ENCODE measurements at places on chromosomes 6 and 20.

- DNase-seq, result no peak
These were observed 19.2 kb downstream of the MGME1 start for GRCh38 chr20:17987988-17988387.

DNA sequence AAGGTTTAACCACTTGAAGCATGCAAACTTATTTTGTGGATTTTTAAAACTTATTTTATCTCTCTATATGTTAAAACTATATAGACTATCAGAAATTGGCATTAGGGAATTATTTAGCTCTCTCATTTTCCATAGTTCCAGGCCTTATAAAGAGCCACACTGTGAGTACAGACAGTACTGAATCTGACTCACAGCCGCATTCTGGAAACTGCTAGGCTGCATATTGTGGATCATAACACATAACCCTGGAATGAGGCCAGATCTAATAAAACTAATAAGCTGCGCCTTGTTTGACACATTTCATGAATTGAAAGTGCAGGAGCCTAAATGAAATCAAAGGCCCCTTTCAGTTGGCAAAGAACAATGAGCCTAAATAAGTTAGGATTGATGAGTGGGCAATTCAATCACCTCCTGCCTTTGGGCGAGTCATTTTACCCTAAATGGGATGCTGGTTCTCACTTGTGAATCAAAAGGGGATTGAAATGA, 308.4 kb downstream of the PACRG start:
- DNase-seq, result no peak

DNA sequence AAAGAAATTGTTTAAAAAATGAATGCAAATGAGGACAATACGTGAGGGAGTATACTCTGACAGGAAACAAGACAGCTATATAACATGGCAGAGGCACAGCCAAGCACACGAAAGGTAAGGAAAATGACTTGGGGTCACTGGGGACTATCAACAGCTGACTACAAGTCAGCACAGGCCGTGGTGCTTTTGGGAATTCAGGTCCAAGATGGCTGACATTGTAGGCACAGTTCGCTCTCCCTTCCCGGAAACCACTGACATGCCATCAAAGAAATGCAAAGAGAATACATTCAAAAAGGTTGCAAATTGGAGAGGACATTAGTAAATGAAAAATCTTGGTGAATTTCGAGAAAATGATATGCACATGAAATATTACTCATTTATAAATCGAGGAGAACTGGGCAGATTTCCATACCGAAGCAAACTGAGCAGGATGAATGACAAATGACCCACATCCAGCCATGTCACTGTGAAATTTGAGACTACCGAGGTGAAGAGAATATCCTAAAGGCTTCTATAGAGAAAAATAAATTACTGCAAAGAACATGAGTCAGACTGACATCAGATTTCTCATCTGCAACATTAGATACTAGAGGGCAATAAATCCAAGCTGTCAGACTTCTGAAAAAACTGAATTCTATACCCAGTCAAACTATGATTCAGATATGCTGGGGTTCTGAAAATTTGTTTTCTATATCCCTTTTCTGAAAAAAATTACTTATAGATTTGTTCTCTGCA, 391.1 kb downstream of the BTBD9 start:
- no peak for DNase-seq

GRCh38 chr6:97215157-97215769, 67.8 kb downstream of the MMS22L start:
- peak; percentile 11 for DNase-seq

DNA sequence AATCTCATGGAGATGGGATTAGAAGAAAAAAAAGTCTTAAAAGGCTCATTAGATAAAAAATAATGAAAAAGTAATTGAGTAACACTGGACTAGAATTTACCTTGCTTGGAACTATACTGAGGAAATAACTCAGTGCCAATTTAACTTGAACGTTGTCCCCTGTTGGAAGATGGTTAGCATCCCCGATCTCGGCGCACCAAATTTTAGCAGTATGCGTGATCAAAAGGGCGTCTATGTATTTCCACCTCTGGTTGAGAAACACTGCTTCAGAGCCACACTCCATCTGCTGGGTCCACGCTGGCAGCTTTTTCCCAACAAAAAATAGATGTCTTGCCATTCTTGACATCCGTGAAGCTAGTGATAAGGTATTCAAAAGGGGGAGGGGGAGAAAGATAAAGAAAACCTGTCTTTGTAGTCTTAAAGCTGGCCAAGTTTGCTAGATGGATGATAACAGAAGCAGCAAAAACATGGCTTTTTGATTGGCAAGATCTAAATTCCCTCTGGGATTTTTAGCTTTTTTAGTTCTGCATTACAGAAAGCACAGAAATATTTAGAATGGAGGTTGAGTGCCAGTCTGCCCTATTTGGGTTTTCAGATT, 6.4 kb downstream of the HINT3 start:
- no peak for DNase-seq

- DNase-seq, result no peak
These were observed 33.3 kb downstream of the IRF4 start for GRCh38 chr6:424741-425417.

DNA sequence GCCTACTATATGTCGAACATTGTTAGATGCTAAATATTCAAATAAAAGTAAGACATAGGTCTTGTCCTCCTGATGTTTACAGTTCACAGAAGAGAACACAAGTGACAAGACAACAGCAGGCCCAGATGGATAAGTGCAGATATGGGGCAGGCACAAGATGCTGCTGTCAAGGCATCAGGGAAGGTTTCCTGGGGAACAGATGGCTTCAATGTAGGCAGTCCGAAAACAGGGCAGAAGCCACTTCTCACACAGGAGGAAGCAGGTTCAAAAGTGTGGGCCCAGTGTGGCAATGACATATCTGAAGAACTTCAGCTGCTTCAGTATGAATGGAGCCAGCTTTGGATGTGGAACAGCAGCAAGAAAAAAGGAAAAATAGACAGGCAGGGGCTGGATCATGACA, 32.5 kb downstream of the HLA-DPB1 start:
- no peak for DNase-seq

- DNase-seq, result no peak
These were observed 1.4 kb upstream of the HLA-DMA start for GRCh38 chr6:32954267-32954666.

GRCh38 chr6:1346558-1347091, 34.7 kb downstream of the FOXQ1 start:
- DNase-seq, result no peak

DNA sequence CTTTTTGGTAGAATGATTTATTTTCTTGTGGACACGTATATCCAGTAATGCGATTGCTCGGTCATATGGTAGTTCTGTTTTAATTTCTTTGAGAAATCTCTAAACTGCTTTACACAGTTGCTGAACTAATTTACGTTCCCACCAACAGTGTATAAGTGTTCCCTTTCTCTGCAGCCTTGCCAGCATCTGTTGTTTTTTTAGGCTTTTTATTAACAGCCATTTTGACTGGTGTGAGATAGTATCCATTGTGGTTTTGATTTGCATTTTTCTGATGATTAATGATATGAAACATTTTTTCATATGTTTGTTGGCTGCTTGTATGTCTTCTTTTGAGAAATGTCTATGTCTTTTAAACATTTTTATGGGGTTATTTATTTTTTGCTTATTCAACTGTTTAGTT, 196.7 kb downstream of the MOXD1 start:
- no peak for DNase-seq

- no peak for DNase-seq
These were observed 96.2 kb downstream of the PLCB1 start for GRCh38 chr20:8228315-8228714.

- no peak for DNase-seq
These were observed 1395.2 kb downstream of the EPHA7 start for GRCh38 chr6:92024110-92024509.

GRCh38 chr6:46757214-46757596, 10.5 kb downstream of the ANKRD66 start:
- DNase-seq, result no peak

DNA sequence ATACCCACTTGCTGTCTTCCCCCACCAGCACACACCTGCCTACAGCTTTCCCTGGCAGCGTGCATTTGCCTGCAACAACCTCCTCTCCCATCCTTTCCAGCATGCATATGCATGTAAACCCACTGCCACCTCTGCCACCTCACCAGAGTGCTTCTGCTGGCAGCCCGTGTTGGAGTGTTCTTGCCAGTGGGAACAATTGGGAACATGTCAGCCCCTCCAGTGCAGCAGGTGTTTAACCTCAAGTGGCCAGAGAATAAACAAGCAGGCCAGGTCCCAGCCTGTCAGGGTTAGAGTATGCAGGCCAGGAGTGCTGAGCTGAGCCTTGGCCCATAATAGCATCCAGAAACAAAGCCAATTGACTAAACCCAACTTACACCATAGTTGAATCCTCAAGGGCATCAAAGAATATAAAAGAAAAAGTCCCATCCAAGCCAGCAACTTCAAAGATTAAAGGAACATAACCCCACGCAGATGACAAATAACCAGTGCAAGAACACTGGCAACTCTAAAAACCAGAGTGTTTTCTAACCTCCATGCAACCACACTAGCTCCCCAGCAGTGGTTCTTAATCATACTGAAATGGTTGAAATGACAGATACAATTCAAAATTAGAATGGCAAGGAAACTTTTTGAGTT, 1212.1 kb upstream of the CITED2 start:
- no peak for DNase-seq

DNA sequence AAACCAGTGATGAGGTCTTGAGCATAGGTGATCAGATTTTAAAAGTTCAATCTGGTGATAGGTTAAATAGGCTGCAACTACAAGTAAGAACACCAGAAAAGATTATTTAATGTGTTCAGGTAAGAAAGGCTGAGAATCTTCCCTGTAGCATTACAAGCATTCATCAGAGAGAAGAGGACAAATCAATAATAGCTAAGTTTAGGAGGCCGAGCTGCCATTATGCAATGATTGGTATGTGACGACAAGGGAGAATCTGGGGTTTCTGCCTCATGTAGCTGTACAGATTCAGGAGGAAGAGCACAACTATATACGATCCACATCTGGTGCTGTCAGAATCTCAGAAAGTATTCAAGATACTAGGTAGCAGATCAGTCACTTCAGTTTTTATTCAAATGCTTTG, 21.9 kb downstream of the MLIP start:
- no peak for DNase-seq

DNA sequence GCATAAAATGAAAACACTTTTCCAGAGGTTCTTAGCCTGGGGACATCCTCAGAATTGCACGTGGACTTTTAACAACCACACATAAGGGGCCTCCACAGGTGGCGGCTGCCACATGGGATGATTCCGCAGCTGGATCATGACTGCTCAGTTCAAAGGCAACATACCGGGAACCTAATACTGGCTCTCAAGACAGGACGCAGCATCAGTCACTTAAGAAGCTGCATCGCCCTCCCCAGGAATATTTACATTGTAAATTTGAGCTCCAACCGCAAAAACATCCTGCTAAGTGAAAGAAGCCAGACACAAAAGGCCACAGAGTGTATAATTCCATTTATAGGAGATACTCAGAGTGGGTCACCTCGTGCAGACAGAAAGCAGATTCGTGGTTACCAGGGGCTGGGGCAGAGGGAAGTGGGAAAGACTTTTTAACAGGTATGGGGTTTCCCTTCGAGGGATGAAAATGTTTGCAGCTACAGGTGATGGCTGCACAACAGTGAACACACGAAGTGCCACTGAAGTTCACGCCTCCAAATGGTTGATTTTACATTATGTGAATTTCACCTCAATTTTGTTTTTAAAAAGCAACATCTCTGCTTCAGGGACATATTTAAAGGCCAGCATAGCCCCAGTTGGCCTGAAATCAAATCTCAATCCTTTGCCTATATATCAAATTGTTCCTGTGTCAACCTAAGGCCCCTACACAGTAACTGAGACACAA, 141.5 kb downstream of the BMP7 start:
- no peak for DNase-seq

- DNase-seq, result no peak
These were observed 107.9 kb upstream of the SYNDIG1 start for GRCh38 chr20:24361541-24361940.

DNA sequence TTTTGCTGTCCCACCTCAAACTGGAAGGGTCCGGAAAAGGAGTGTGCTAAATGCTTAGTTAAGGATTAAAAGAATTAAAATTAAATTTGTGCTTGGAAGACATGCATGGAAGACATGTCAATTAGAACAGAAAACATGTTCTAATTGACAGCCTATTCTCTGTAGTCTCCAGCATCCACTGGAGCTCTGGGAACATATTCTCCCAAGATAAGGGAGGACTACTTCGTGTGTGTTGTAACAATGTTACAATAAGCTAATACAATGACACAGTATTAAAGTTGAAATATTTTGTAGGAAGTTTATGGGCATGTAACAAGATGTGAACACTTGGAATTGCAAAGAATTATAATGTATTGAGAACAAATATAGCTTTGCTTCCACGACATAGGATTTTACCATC, 567.4 kb upstream of the CITED2 start:
- no peak for DNase-seq

DNA sequence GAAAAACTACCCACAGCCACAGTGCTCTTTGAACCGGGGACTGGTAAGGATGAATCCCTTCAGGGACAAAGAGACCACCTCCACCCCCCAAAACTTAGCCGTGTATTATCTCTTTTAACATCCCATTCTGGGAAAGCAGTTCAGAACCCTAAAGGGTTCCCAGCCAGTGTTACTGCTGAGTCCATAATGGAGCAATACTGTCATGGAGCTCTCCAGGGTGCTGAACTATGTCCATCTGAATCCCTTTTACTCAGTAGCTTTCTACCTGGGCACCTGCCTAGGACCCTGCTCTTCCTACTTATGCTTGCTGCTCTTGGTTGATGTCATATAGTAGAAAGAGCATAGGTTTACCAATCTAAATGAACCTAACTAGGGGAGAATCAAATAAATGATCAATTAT, 22.3 kb upstream of the SAYSD1 start:
- no peak for DNase-seq

DNA sequence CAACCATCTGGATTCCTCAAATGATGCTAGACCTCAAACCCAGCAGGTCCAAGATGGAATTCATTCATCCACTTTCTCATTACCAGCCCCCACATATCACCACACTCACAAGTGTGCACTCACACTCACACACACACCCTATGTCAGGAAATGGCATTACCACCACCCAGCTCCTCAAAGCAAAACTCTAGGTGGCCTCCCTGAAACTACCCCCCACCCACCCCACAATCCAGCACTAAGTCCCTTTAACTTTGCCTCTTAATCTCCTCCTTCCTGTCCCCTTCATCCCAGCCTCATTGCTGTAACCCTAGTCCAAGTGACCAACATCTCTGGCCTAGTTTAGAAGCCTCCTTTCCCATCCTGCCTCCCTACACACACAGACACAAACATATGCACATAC, 109.4 kb downstream of the TNFAIP3 start:
- no peak for DNase-seq

GRCh38 chr6:52596371-52597028, 19.6 kb upstream of the TRAM2 start:
- no peak for DNase-seq

- DNase-seq, result no peak
These were observed 73.9 kb downstream of the BACH2 start for GRCh38 chr6:90222724-90223198.
